Psoas muscle (tissue), 8 donors: ENCODE measurements at places on chromosomes 4 and X. TPM values are rescaled to one million over a fixed set of nuclear protein-coding genes. Genes with fewer than 3 reads are reported as not detected.

GRCh38 chr4:107388736-107389274, 331.2 kb downstream of the PAPSS1 start:
- DNase-seq, result no peak

DNA sequence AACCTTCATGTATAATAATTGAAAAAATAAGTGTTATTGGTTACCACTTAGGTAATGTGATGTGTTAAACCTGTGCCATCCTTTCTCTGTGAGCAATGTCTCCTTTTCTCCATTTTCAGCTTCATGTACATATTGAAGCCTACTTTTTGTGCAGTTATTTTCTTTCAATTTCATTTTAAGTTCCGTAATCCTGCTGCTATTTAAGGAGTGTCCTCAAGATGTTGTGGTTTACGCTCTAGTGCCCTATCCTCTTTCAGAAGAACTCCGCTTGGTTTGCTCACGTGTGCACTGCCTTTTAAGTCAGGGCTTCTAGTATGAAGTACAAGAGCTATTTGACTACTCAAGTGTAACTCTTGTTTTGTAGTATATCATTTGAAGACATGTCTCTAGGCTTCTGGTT, 2253.2 kb upstream of the TENM3 start:
- no peak for DNase-seq

DNA sequence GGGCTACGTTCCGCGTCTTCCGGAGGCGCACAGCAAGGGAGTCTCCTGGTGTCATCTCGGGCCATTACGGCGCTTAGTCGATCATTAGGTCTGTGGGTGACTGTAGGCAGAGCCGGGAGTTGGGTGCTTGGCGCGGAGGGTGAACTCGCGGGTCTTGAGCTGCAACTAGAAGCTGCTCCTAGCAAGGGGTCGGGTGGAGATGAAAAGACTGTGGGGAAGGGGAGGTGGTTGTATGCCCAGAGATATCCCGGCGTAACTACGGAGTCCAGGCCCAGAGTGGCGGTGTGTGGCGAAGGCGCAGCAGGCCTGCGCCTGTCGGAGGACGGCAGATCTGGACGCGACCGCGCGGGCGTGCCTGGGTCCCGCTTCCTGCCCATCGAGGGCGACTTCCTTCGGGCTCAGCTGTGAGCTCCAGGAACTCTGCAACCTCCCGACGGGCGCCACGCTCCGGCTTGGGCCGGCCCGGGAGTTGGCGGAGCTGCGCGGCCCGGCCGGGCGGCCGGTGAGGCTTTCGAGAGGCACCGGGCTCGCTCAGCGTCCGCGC, 2.7 kb upstream of the NKX3-2 start:
- DNase-seq, result no peak

Gene PAGE1
- not detected for polyA plus RNA-seq

- DNase-seq, result no peak
Measured at GRCh38 chr4:174474457-174475075, 47.7 kb downstream of the HPGD start.

Gene PPP2R3B
- 32.3 TPM for polyA plus RNA-seq

DNA sequence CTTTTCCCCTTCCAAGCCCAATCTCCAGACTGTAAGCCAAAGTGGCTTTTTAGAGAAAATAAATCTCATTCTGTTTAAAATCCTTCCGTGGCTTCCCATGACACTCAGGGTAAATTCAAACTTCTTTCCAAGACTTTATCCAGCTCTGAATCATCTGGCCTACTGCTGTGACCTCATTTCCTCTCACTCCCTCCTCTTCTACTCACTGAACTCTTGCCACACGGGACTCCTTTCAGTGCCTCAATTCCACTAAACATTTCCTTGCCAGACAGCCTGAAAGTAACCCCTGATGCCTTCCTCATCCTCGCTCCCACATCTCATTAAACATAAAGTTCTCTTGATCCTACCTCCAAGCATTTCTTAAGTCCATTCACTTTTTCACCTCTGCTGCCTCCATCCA, 27.8 kb upstream of the RNF128 start:
- DNase-seq, result no peak

GRCh38 chrX:123878252-123878721, 18.4 kb downstream of the XIAP start:
- no peak for DNase-seq

Gene CXCL10
- 0.06 TPM for polyA plus RNA-seq

DNA sequence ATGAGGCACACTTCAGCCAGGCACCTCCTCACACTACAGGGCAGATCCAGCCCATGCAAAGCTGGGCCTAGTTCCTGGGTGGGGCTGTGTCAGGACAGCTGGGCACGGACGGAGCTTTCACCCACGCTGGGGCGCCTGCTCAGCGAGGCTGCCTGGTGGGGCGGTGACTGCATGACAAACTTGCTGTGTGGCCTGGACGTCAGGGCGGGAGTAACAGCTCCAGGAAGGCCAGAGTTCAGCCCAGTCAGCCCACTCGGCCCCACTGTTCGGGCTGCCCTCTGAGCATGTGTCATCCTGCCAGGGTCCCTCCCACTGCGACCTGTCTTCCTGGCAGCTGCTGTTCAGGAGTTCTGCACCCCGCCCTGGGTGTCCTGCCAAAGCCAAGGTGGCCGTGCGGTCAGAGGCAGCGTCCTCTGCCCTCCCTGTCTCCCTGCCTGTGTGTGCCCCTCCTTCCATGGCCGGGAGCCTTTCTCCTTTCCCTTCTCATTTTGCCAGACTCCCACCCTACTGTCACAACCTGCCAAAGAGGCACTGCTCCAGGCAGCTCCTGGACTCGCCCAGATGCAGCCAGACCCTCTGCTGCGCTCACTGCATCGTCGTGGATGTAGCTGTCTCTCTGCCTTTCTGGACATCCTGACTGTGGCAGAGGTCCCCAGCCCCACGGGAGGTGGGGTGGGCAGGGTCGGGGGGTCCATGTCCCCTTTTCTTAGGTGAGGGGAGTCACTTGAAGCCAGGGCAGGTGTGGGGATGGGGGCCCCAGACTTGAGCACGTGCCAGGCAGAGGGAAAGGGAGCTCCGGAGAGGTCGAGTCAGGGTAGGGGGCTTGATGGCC, 33.0 kb upstream of the KIAA0232 start:
- DNase-seq, result peak; percentile 83

DNA sequence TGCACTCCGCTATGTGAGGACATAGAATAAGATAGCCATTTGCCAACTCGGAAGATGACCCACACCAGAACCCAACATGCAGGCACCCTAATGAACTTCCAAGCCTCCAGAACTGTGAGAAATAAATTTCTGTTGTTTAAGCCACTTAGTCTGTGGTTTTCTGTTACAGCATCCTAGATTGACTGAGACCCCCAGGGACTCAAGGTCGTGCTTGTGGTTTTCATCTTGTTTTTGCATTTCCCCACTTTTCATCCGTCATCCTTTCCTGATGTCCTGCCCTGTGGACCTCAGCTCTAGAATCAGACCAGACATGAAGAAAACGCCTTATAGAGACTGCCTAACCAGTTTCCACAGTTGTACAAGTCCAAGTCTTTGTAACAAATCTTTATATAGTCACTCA, 54.4 kb downstream of the MCUB start:
- DNase-seq, result no peak

Gene HTN1
- polyA plus RNA-seq, result not detected

DNA sequence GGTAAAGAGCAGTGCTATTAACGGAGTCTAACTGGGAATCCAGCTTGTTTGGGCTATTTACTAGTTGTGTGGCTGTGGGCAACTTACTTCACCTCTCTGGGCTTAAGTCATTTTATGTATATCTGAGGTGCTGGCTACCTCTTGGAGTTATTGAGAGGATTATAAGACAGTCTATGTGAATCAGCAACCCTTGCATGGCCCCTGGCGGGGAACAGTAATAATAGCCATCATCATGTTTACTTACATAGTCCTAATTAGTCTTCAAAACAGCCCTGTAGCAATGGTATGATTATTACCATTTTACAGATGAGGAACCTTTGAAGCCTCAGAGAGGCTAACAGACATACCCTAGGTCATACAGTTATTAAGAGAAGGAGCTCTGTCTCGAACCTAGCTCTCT, 1.5 kb downstream of the HPRT1 start:
- DNase-seq, result no peak

GRCh38 chr4:18733961-18734360, 712.4 kb upstream of the LCORL start:
- no peak for DNase-seq

Gene GLRA3
- not detected for polyA plus RNA-seq

DNA sequence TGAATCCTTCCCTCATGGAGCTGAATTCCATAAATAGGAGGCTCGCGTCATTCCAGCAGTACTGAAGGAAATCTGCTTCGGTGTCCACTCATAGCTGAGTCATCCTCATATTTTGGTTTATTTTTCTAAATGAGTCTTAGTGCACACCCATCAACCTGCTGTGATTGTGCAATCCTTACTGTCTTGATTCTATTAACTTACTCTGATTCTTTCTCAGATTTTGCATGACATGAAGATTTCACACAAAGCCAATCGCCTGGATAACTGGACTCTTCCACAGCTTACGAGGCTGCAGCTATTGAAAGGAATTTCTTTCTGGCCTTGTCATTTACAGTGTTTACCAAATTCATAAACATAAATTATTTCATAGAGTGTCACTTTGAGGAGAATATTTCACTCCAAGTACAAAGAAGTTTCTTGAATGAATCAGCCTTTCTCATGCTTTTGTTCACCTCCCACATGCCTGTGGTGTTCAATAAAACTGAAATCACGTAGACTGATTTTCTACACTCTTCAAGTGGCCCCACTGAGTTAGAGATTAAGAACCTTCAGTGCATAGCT, 207.6 kb upstream of the SLITRK2 start:
- DNase-seq, result no peak

DNA sequence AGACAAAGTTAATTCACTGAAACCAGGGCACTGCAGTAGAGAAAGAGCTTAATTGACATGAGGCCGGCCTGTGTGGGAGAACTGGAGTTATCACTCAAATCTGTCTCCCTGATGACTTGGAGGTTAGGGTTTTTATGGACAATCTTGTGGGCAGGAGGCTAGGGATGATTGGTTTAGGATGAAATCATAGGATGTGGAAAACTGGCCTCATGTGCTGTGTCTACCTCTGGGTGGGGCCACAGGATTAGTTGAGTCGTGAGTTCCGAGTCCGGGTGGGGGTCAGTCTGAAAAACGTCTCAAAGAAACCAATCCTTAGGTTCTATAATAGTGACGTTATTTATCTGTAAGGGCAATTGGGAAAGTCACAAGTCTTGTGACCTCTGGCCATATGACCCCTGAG, 68.1 kb downstream of the UCHL1 start:
- DNase-seq, result no peak

- DNase-seq, result no peak
Measured at GRCh38 chr4:173801876-173802661, 272.0 kb upstream of the HAND2 start.

Gene ANAPC10
- polyA plus RNA-seq, result 26.8 TPM

DNA sequence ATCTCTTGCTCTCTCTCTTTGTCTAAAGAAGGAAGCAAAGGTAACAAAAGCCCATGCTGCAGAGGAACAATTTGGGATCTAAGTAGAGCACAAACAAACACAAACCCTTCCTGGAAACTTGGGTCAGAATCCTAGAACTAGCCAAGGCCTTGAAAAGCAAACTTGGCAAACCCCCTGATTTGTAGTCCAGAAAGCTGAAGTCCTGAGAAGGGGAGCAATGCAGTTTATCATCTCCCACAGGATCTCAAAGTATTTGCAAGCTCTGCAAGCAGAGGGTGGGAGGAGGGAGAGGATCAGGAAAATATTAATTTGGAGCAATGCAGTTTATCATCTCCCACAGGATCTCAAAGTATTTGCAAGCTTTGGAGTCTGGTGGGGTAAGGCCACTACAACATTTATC, 379.5 kb upstream of the FGF13 start:
- DNase-seq, result no peak
